ENCODE measurements at places on chromosomes 3 and 15.

DNA sequence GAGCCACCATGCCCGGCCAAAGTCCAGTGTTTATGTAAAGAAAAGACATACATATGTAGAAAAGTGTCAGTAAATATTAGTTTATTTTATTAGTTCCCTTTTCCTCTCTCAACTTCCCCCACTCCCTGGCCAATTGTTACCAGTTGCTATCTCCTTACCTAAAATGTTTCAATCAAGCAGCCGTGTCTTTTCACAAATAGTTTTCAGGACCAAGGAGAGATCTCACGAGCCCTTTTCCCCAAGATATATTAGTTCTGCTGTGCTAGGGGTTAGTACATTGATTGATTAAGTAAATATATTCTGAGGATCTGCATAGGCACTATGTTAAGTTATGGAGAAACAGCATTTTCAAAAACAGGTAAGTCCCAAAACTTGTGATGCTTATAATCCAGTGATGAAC lies 87.4 kb downstream of the ZIC4 start:
- DNase-seq: no peak

- DNase-seq: no peak
Observed at GRCh38 chr3:193665370-193665989, 72.5 kb downstream of the OPA1 start.

DNA sequence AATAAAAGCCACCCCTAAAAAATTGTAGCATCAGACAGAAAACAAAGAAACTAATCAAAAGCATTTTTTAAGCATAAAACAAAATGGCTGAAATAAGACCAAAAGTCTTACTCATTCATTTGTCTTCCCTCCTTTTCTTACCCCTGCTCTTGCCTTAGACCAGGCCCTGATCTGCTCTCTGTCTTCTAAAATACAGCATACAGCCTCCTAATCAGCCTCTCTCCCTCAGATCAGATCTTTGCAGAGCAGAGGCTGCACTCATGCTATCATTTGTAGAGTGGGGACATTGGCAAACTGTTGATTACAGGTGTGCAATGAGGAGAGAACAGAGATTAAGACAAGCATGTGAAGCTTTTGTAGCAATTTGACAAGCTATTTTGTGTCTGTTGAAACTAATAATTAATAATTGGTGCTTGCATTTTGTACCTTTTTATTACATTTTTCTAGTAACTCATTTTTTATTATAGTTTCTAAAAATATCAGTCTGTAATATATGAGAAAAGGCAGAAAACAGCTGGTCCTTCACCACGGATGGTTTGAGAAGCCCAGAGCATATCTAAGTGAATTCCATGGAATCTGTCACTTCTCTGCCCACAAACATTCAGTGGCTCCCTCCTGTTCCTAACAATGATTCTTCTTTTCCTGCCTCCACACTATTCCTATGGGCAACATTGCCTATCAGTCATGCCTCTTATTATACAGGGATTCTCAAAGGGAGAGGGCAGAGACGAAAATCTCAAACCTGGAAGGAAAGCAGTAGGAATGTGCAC lies 286.2 kb upstream of the STT3B start:
- no peak for DNase-seq

DNA sequence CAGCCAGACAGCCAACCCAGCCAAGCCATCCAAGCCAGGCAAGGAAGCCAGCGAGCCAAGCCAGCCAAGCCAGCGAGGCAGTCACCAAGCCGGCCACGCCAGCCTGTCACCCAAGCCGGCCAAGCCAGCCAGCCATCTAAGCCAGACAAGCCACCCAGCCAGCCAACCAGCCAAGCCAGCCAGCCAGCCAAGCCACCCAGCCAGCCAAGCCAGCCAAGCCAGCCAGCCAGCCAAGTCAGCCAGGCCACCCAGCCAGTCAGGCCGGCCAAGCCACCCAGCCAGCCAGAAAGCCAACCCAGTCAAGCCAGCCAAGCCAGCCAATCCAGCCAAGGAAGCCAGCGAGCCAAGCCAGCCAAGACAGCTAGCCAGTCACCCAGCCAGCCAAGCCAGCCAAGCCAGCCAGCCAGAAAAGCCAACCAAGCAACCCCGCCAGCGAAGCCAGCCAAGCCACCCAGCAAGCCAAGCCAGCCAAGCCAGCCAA lies 201.2 kb downstream of the GOLGA6L6 start:
- no peak for DNase-seq

- DNase-seq: no peak
Observed at GRCh38 chr15:39685999-39686613, 96.5 kb downstream of the FSIP1 start.

DNA sequence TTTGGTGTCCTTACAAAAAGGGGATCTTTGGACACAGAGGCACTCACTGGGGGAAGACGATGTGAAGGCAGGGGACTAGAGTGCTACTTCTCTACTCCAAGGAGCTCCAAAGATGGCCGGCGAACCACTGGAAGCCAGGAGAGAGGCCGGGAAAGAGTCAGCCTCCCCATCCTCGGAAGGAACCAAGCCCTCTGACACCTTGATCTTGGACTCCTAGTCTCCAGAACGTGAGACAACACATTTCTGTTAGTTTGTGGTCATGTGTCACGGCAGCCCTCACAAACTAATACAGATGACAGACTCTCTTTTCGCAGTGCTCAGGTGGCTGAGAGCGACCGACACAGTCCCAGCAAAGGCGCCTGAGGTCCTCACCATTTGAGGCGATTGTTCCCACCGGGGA lies 24.4 kb upstream of the ATP2B2 start:
- DNase-seq: no peak

All from activated naive CD8-positive, alpha-beta T cell treated with anti-CD3 and anti-CD28 coated beads, Interleukin-2, amount 50 U/mL, for 16 hours (primary cell).